GM23338 (cell line): ENCODE measurements at places on chromosomes 6 and 20. TPM values are rescaled to one million over a fixed set of nuclear protein-coding genes. Genes with fewer than 3 reads are reported as not detected.

The PRDM13 gene
- 0.08 TPM in 1 of 2 replicates, not detected in the other for polyA plus RNA-seq

- DNase-seq = no peak
These were observed 255.2 kb downstream of the CD109 start for GRCh38 chr6:73951183-73951582.

DNA sequence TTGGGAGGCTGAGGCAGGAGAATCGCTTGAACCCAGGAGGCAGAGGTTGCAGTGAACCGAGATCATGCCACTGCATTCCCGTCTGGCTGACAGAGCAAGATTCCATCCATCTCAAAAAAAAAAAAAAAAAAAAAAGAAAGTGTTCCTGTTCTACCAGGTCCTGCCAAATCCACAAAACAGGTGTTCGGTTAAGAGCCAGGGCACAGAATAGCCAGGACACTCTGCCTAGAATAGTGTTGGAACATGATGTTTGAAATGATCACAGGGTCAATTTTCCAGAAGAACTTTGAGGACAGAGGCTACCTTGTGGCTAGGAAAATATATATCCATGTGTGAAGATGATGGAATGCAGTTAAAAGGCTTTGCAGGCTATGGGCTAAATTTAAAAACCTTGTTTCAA, 63.6 kb upstream of the TRAF3IP2 start:
- DNase-seq = no peak

GRCh38 chr20:53848304-53848703, 222.1 kb downstream of the BCAS1 start:
- DNase-seq = no peak
